Head of caudate nucleus (tissue), 42 donors: ENCODE measurements at places on chromosomes 2 and 18.

DNA sequence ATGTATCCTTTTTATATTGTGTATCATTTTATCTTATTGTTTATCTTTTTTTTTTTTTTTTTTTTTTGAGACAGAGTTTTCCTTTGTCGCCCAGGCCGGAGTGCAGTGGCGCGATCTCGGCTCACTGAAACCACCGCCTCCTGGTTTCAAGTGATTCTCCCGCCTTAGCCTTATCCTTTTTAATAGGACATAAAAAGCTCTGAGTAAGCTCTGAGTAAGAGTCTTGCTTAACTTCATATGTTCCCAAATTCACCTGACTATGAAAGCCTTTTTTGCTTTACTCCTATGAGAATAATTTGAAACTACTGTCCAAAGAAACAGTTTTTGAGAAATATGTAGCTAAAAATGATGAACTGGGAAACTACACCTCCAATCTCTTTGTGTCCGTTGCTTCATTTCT is 525.5 kb downstream of the IRS1 start:
- no peak for DNase-seq

DNA sequence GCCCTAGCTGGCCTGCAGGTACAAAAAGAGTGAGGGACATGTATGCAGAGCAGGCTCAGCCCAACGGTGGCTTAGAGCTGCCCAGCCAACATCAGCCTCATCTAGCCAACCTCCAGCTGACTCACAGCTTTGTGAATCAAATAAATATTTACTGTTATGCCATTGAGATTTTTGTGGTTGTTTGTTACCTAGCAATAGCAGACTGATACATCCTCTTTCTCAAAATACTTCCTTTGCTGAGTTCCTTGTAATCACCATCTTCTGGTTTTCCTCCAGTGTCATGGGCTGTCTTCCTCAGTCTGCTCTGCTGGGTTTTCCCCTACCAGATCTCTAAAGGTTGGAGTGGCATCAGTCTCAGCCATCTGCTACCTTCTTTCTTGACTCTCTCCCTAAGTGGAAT is 126.6 kb upstream of the SLC1A4 start:
- no peak for DNase-seq

DNA sequence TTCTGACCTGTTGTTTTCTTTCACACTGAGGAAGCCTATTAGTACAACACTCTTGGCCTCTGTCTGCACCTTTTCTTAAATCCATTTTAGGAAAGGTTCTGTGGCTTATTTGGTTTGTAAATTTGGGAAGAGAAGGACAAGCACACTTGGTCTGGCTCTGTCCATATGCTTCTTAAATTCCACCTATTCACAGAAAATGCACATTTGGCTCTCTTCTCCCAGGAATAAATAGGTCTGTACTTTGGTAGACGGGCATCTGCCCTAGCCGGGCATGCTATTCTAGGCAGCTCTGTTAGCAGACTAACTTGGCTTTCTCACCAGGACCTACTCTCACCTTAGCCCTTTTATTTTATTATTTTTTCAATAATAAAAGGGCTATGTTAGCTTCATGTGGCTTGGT is 1211.8 kb upstream of the SLC39A10 start:
- DNase-seq = no peak

- no peak for DNase-seq
These were observed 18.0 kb upstream of the ABCB11 start for GRCh38 chr2:169049142-169049541.

GRCh38 chr2:34815052-34815741 is 1216.1 kb upstream of the FAM98A start:
- no peak for DNase-seq

GRCh38 chr18:76382275-76382674 is 112.8 kb downstream of the ZNF516 start:
- DNase-seq = no peak

DNA sequence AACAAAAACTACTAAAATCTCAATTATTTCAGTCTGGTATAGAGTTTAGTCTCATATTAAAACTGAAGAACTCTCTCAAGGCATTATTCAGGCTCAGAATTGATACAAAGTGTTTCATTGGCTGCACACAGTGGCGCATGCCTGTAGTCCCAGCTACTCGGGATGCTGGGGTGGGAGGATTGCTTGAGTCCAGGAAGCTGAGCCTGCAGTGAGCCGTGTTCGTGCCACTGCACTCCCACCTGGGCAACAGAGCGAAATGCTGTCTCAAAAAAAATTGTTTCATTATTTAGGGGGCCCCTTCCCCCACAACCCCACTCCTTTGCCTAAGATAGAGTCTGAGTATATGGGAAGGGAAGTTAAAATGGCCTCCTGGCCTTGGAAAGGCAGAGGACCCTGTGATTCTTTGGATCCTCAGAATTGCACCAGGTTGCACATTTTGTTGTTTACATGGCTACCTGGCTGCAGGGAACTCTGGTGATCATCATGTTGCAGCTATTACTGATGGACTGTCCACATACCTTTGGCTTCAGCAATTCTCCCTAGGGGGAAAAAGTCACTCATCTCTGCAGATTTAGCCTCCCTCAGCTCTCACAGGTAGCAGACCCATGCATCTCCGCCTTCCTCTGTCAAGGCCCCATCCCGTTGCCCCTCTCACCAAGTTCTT is 19.2 kb upstream of the CYRIA start:
- no peak for DNase-seq

- no peak for DNase-seq
These were observed 114.6 kb upstream of the THUMPD2 start for GRCh38 chr2:39893616-39894015.

DNA sequence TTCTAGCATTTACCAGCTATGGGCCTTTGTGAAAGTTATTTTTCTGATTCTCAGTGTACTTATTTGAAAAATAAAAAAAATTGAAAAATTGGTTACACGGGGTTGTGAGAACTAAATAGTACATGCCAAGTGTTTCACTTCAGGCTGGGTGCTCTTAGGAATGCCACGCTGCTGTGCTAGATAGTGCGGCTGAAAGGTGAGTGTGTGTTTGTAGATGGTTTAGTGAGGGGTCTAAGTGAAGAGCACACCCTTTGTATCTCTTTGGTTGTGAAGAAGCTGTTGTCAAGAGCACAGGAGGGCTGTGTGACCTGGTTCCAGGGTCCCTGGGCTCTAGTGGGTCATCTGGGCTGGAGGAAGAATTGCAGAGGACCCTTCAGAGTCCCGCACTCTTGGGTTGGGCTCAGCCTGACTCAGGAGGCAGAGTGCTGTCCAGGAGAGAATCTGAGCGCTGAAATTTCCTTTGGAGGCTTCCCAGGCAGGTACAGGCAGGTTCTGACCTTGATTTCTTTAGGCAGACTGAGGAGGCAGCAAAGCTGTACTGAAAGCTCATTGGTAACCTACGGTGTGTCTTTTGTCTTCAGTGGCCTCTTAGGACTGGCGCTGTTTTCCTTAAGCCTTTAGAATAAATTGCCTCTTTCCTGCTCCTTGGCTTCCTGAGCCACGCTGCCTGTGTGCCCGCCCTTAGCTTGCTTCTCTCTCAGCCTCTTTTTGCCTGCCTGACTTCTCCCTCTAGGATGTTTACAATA is 44.4 kb downstream of the MAP4K4 start:
- DNase-seq = no peak

DNA sequence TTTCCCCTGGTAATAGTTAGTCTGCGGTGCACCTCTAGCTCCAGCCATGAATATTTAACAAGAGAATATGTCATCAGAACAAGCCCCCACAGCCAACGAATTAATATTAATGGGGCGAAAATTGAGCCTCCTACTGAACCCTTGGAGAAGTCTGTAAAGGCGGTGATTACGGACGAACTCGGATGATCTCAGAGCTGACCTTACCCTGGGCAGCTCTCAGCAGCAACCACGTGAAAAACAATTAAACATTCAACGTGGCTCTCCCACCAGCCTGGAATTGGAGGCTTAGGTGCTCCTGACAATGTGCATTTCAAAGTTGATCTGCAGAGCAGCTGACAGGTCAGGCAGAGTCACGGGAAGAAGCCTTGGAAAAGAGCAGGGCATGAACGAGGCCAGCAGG is 407.6 kb upstream of the MYT1L start:
- no peak for DNase-seq

DNA sequence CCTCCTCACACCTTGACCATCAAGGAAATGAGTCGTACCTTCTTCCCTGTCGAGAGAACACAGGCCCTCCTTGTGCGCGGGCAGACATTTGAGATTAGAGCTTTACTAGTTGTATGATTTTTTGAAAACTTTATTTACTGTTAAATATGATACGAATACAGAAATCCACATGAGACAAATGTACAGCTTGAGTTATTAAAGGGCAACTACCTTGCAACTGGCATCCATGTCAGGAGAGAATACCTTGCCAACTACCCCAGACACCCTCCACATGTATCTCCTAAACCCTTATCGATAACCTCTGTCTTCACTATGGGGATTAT is 28.3 kb downstream of the KLHL23 start:
- no peak for DNase-seq

DNA sequence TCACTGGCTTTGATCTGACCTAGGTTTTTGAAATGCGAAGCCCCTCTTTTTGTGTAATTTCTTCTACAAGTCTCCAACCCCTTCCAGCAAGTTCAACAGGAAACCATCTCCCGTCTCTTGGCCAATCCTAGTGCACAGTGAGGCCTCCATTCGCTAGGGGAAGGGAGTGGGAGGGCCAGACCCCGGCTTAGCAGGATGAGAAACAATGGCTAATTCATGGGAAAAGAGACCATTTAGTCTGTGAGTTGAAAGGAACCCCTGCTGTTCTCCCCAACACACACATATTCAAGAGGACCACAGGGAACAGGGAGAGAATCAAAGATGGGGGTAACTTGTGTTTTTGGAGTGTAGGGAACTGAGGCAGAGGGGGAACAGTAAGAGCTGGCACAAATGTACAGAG is 83.0 kb downstream of the RTN4 start:
- DNase-seq = no peak

GRCh38 chr2:72583376-72583775 is 242.5 kb downstream of the EXOC6B start:
- DNase-seq = no peak

- no peak for DNase-seq
These were observed 68.3 kb downstream of the BABAM2 start for GRCh38 chr2:27958711-27959378.

- DNase-seq = no peak
These were observed 553.3 kb upstream of the TNP1 start for GRCh38 chr2:217413193-217413592.

DNA sequence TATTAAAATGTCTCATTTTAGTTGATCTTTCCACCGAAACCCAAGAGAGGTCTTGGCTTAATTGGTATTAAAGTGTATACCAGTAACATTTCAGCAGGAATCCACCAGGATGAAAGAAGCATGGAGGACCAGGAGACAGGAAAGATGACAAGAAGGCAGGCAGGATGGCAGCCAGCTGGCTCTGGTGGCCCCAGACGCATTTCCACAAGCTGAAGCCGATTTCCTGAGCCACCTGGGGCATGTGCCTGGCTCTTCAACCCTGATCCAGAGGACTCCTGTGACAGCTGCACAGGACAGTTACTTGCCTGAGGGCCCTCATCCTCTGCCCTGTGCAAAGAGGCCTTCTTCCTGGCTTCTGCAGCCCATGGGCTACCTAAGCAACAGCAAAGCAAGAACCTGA is 56.9 kb upstream of the NFU1 start:
- no peak for DNase-seq

- DNase-seq = peak; percentile 40
These were observed 121.0 kb upstream of the SLC39A10 start for GRCh38 chr2:195535911-195536522.

DNA sequence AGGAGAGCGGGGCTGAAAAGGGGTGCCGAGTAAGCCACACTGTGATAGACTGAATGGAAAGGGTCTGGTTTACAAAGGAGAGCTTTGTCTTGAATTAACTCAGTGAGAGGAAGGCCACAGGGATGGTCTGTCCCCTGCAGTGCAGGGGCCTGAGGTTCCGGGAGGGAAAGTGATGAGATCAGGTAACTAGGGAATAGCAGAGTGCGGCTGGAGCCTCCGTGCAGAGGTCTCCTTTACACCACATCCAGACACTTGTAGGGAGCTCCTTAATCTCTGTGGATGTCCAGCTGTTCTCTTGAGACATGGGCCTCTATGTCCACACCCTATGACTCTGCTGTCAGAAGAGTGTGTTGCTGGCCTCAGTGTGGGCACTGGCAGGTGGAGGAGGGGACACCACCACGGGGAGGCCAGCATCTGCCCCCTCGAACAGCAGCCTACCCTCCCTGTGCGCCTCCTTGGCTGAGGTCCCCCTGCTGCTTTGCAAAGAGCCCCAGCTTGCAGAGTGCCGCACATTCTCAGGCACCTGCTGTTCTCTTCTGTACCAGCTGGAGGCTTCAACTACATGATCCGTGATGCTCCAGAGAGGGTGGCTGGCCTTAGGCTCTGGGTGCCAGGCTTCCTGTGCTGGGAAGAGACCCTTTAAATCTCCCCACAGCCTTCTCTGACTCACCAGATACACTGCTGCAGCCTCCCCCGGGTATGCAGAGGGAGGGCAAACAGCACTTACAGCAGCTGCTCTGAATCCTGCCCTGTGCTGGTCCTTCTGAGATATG is 25.9 kb downstream of the ENOSF1 start:
- DNase-seq = no peak

DNA sequence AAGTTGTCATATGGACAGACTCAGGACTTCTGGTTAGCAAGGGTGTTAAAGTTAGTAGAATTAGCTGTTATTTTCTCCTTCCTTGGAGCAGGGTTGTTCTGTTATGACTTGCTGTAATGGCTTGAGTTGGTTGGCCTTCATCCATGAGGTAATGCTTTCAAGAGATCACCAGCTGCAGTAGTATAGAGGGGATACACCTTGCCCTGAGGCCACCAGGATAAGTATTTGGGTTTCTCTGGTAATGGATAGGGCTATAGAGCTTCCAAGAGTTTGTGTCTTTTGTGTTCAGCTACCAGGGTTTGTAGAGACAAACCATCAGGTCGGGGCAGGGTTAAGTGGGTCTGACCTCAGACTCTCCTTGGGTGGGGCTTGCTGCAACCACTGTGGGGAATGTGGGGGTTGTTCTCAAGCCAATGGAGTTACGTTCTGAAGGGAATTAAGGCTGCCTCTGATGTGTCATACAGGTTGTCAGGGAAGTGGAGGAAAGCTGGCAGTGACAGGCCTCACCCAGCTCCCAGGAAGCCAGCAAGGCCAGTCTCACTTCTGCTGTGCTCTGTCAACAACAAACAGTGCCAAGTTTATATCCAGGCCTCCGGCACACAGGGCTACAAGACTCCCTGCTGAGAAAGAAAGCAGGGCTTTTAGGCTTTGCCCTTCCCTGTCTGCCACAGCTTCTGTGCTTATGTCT is 356.6 kb downstream of the SPAG16 start:
- DNase-seq = no peak

- no peak for DNase-seq
These were observed 33.2 kb downstream of the ZNF516 start for GRCh38 chr18:76461692-76462325.

GRCh38 chr2:200863782-200864175 is 679 bp downstream of the CLK1 start:
- DNase-seq = peak; percentile 47
